ENCODE measurements at places on chromosomes 2 and 18.

DNA sequence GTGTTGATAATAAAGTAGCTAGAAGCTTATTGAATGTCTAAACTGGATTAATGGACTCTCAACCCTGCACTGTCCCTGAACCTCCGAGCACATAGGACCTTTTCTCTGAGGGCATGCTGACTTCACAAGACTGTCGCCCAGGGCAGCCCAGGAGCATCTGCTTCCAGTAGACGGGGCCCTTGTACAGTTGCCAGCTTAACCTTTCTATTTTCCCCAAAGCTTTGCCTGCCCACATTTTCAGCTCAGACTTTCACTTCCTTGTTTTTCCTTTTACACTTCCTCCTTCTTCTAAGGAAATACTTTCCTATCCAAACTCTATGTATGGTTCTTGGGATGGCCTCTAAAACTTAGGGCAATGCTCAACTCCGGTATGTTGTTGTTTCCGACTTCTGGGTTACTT is 1.3 kb downstream of the VWA3B start:
- no peak for DNase-seq

DNA sequence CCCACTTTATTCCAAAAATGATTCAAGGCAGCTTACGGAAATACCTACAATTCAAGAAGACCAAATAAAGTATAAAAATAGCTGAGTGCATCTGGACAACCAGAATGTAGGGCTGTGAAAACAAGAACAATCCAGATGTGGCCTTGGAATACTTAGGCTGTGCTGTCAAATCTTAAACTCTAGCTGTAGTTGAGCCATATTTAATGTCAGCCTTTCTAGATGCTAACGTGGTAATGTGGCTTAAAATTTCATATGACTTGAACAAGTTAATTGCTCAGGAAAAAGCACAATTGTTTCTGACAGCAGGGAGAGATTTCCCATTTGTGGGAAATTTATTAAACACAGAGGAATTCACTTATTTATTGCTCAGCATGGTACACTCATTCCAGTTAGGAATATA is 14.6 kb upstream of the NAPG start:
- DNase-seq = no peak

GRCh38 chr18:57644540-57644939 is 22.9 kb upstream of the NARS1 start:
- no peak for DNase-seq

DNA sequence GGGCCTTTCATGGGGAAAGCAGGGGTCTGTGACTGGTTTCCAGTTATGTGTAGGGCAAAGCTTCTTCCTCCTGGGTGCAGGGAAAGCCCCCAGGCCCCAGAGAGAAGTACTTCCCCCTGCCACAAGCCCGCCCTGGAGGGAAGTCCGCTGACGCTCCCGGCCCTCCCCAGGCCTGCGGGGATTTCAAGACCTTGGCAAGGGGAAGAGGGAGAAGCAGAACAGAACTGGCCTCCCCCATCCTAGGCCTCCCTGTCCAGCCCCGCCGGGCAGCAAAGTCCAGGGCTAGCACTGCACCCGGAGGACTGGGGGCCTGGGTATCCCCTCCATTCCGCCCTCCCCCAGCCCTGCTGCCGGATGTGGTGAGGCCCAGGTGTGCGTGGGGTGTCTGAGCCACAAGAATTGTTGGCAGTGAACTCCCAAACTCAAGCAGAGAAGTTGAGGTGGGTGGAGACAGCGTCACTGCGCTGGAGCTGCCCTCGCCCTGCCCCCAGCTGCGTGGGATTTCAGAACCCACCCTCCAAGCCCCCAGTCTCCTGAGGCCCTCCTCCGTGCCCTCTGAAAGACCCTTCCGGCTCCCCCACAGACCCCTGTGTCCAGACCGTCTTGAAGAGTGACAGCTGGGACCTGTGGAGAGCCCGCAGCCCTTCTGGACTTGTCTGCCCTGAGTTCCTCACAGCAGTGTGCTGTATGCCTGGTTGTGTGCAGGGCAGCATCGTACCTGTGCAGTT is 1.1 kb upstream of the DUSP2 start:
- DNase-seq = peak; percentile 80

- no peak for DNase-seq
Observed at GRCh38 chr2:106323337-106324013, 129.4 kb upstream of the UXS1 start.

DNA sequence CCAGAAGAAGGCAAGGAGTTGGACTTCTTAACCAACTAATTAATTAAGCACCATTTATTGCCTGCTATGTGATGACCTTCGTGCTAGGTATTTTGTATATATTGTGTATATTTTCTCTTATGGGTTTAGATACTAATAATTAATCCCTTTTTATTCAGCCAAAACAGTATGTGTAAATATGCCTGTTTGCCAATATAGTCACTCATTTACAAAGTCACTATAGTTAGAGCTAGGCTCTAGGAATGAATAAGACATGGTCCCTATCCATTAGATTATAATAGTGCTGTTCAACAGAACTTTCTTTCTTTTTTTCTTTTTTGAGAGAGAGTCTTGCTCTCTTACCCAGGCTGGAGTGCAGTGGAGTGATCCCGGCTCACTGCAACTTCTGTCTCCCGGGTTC is 51.4 kb downstream of the GREB1L start:
- DNase-seq = no peak

DNA sequence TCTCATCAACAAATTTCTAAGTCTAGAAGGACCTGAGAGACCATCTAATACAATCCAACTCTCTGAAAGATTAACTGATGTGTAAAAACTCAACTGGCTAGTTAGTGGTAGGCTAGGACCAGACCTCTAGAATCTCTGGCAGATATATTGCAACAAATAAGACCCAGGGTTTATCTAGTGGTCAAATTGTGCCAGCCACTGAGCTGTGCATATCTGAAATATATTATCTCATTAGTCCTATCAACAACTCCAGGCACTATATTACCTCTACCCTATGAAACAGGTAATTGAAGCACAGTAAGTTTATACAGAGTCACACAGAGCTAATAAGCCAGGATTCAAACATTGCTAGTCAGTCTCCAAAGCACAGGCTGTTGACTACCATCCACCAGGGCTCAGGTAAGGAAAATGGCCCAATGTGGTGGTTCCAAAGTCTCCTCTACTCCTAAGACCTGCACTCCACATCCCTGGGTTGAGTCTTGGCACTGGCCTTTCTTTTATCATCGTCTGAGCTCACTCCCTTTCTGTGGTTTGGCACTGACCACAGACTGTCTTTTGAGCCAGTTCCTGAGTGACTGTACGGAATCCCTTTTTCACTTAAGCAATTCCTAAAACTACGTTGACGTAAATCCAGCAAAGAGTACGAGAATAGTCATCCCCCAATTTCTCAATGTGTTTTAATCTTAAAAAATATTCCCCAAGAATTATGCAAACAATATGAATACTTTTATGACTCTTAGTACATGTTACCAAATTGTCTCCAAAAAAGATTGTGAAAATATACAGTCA is 11.9 kb upstream of the PID1 start:
- no peak for DNase-seq

GRCh38 chr2:233705911-233706506 is 6.7 kb upstream of the UGT1A5 start:
- no peak for DNase-seq

DNA sequence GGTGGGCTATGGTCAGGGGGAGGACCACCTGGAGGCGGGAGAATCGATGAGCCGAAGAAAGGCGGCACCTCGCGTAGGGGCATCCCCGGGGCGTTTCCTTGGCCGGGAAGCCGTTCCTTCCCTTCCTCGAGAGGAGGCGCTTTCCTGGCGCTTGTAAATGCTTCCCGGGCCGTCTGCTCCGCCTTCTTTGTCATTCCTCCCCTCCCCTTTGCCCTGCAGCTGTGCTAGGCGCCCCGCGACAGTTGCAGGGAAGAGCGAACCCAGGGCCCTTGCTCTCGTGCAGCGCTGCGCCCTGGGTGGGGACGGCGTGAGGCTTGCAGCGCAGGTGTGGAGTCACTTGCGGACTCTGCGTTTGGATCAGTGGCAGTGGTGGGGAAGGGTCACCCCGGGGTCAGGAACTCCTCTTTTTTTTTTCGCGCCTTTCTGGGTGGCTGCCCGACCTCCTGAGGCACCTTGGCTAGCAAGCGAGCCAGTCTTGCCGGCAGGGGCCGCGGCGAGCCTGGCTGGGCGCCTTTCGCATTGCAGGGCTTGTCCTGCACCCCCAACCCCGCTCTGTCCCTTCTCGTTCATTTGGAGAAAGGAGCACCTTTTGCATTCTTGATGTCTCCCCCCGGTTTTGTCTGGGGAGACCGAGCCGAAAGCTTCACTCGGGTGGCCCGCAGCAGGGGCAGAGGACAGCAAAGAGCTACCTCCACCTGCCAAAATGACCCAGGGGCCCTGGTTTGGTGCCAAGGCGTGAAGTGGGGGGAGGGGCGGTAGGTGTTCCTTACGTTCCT is 858 bp downstream of the KCNS3 start:
- peak; percentile 35 for DNase-seq

DNA sequence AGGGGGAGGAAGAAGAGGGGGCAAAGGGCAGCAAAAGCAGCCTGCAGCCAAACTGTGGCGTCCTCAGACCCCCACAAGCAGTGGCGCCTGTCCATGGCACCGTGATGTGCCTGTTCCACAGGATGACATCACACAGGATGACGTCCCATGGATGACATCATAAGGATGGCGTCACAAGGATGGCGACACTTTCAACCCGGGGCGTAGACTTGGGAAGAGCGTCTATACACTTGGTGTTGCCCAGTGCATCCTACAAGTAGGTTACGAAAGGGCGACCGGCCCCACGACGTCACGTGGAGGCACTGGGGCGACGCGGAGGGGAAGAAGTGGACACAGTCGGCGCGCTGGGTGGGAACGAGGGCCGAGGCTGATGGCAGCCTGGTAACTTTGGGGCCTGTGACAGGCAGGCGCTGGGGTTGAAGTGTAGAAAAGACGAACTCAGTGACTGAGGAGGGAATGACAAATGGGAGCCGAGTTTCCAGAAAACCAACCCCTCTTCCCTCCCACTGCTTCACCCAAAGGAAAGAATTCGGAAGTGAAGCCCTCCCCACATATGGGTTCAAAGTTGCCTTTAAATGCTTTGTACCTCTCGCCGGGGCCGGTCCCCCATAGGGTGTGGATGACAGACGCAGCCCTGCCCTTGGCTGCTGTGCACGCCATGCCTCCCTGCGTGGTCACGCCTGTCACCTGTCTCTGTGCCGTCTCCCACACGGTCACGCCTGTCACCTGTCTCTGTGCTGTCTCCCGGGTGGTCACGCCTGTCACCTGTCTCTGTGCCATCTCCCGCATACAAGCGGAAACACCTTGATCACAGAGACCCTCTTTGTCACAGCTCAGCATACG is 13.4 kb upstream of the KCNG2 start:
- DNase-seq = no peak

DNA sequence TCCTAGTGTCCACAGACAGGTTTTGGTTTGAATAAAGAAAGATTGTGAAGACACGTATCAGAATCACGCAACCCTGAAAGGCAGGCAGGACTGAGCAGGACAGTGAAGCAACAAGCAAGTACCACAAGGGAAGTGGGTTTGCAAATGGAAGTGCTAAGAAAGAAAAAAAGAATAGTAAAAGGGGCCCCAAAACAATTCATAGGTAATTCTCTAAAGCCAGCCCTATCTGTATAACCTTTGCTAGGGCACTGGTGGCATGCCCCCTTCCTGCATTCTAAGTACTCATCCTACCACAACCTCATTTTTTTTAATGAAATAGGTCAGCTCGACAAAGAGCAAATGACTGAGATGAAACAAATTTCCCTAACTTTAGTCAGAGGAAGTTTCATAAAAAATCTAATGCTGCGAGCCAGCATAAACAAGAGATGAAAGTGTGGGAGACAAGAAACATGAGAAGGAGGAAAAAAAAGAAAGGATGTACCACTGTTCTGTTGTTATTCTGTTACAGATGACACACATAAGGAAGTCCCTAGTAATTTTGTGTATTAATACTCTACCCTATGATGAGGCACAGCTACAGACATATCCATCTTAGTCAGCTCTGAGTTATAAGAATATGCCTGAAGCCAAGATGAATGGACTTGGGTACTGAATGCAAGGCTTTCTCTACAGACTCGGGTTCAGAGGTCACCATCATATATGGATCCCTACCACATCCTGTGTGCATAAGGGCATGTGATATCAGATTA is 32.2 kb downstream of the IKZF2 start:
- peak; percentile 4 for DNase-seq
